D721Med (cell line): ENCODE measurements at places on chromosomes 3 and 15.
A peak's percentile ranks its signal among the peaks of the same experiment; 100 is the strongest.

DNA sequence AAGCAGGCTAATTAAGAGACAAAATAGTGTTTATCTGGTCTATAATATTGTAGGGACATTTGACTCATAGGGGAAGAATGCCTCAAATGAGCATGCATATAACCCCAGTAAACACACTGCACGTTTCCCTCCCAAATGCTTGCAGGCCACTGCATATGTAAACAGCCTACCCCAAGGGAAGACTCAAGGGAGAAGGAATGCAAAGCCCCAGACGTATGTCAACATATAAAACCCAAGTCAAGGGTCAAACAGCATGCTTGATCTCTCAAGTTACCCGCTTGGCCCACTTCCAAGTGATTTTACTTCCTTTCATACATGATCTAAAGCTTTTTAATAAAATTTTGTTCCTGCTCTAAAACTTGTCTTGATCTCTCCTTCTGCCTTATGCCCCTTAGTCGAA lies 1090.0 kb downstream of the OTOL1 start:
- DNase-seq: no peak

DNA sequence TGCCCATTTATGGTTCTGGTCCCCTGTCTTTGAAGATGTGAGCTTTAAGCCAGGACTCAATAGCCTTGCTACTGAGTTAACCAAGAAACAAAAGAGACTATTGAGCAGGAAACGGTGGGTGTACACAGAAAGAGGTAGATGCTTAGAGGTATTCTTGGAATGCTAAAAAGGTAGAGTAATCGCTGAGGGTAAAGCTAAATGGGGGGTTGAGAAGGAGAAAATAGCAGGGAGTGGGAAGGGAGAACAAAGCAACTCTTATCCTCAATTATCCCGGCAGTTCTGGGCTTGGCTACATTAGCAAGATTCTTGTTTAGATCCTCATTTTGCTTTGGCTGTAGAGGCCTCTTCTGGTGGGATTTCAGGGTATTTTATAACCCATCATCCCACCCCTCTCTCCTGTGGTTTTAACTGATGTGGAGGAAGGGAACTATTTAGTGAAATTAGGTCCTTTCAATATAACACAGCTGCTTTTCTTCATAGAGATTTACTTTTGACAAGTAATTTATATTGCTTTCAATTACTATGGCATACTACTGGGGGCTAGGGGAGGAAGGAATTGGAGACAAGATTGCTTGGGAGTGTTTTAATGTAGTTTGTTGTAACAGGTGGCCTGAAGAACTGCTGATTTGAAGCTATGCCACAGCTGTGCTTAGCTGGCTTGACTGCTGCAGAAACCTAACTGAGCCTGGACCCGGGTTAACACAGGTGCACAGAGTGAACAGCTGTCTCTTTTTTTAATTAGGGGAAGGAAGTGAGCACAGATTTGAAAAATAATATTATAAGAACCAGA lies 234.3 kb upstream of the CCDC54 start:
- DNase-seq: no peak

GRCh38 chr3:94927175-94927574 lies 864.3 kb downstream of the NSUN3 start:
- DNase-seq: no peak

GRCh38 chr3:129231331-129232119 lies 17.9 kb upstream of the COPG1 start:
- no peak for DNase-seq

DNA sequence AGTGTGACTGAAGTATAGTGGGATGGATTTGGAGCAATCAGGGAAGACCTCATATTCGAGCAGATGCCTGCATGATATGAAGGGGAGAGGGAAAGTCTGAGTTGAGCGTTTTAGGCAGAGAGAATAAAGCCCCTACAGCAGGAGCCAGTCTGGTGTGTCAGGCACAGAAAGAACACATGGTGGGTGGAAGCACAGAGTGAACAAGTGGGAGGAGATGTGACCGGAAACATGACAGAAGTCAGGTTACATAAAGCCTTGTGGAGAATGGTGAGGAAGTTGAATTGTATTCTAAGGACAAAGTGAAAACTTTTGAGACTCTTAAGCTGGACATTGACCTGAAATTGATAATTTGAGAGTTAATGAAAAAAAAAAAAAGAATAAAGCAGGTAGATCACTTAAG lies 541.0 kb downstream of the PLOD2 start:
- DNase-seq: no peak

DNA sequence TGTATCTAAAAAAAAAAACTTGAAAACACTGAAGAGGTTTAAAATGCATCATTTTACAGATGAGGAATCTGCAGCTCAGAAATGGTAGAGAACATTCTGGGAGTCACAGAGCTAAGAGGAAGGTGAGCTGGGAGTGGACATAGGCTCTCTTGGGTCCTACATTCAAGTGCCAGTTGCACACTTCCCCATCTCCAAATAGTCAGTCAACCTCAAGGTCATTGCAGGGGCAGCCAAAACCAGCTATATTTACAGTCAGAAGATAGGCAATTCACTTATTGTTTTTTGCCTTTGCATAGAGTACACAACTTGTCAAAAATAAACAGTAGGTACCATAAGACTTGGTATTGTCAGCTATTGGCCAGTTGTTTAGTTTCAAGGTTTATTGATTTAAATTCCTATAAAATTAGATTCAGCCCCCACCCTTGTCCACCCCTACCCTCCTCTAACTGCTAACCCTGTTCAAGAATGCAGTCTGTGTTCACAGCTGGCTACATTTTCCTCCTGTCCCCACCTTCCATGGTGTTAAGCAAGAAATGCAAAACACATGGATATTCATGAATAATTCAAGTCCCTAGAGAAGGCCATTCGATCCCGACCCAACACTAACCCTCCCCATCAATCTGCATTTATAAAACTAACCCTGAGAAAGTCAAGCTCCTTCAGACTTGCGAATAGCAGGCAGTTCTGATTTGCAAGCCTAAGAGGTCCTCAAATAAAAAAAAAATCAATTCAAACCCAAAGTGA lies 567.0 kb upstream of the MCTP2 start:
- DNase-seq: no peak

GRCh38 chr15:29601811-29602210 lies 220.5 kb downstream of the TJP1 start:
- no peak for DNase-seq

- DNase-seq: no peak
Observed at GRCh38 chr3:134371542-134372324, 2.5 kb downstream of the AMOTL2 start.

DNA sequence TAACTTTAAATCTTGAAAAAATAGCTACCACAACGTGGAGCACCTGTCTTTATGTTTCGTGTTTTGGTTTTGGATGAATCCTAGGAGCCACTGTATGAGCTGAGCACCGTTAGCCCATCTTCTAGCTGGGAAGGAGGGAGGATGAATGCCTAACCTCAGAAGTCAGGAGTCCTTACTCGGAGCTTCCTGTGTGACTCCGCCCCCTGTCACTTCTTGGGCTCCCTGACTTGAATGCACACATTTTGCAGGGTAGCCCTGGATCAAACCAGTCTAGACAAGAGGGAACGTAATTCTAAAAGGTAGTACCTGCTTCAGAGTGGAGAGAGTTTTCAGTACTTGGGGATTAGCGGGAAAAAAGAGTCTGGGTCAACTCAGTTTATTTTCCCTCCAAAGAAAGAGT lies 5.3 kb downstream of the GABRA5 start:
- DNase-seq: no peak

- no peak for DNase-seq
Observed at GRCh38 chr15:34055868-34056595, 17.0 kb upstream of the AVEN start.

DNA sequence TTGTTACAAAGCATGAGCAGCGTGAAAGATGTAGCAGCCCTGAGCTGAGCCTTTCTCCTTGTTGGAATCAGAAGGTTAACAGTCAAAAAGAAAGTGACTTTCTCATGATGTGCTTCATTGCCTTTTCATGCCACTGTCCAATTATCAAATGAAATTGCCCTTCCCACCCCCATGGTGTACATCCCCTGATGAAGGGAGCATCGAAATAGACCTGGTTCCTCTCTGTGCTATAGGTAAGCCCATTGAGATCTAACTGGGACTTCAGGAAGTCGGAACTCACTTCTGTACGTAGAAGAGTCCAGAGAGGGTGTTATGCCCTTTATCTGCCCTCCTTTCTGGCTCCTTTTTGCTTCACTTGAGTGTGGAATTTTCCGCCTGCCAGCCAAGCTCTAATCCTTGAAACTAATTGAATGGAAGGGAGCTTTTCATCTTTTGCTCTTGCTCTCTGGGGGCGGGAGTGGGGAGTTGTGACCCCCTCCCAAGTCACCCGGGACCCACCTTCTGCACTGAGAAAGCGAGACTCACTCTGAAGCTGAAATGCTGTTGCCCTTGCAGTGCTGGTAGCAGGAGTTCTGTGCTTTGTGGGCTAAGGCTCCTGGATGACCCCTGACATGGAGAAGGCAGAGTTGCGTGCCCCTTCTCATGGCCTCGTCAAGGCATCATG lies 20.9 kb downstream of the ABHD6 start:
- DNase-seq: no peak

GRCh38 chr3:278300-279064 lies 81.9 kb downstream of the CHL1 start:
- no peak for DNase-seq

GRCh38 chr15:49495993-49496753 lies 73.1 kb downstream of the FGF7 start:
- no peak for DNase-seq

- no peak for DNase-seq
Observed at GRCh38 chr3:13825311-13825579, 54.6 kb downstream of the WNT7A start.

- DNase-seq: no peak
Observed at GRCh38 chr3:133963657-133964396, 65.9 kb downstream of the SLCO2A1 start.

- no peak for DNase-seq
Observed at GRCh38 chr3:113439606-113440005, 1.7 kb downstream of the CFAP44 start.

DNA sequence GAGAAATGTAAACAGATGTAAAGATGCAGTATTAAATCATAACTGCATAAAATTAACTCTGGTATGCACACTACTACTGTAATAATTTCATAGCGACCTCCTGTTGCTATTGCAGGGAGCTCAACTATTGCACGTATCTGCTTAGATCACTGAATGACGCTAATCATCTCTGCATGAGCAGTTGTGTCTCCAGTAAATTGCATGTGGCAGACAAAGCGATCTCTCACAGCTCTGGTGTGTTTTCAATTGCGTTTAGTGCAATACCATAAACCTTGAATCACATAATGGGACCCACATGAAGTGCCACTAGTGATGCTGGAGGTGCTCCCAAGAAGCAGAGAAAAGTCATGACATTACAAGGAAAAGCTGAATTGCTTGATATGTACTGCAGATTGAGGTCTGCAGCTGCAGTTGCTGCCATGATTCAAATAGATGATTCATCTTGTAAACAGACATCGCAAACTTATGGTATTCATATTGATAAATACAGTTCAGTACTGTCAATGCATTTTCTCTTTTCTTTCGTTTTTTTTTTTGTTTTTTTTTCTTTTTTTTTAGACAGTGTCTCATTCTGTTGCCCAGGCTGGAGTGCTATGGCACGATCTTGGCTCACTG lies 30.2 kb upstream of the LCTL start:
- no peak for DNase-seq

GRCh38 chr15:92077353-92078085 lies 224.0 kb downstream of the SLCO3A1 start:
- DNase-seq: peak; percentile 68

- DNase-seq: no peak
Observed at GRCh38 chr15:74837482-74838136, 5.3 kb downstream of the ULK3 start.

GRCh38 chr15:62706317-62706716 lies 336.2 kb upstream of the TPM1 start:
- DNase-seq: no peak

DNA sequence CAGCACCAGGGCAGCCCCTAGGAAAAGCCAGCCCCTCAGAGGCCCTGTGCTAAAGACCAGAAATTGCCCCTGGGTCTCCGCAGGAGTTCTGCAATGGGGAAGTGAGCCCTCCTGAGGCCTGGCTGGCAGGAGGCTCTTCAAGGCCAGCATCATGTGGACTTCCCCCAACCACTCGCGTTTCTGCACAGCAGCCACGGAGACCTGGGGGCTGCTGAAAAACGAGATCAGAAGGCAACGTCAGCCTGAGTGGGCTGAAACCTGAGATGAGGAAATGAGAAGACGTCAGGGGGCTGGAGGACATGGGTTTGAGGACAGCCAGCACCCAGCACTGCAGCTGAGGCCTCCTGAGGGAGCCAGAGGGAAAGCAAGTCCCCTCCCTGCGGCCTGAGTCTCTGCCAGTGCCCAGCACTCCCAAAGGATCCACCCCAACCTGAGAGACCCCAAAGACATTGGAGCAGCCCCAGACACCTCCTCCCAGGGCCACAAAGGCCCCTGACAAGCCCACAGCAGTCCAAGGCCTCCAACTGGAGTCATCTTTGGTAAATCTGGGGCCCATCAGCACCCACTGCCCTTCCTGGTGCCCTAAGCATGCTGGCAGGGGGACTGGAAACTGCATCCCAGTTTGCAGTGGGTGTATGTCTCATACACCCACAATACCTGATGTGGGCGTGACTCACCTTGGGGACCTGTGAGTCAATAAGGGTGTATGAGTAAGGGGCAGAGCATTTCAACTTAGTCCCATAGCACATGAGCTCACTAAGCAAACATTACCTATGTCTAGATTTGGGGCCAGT lies 29.2 kb upstream of the CYP11A1 start:
- DNase-seq: no peak

DNA sequence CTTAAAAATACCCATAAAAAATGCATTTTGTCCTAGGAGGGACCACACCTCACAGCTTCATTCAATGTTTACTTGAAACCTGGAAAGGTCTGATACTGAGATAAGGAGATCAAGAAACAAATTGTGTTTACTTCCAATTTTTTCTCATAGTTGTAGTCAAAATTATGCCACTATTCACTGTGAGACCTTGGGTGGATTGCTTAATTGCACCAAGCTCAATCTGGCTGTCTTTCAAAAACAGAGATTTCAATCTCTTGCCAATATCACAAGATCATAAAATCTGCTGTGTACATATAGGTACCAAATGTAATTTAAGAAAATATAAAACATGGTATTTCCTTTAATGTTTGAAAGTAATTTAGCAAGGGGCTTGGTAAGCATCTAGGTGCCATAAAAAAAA lies 186.4 kb upstream of the THBS1 start:
- DNase-seq: no peak

- DNase-seq: no peak
Observed at GRCh38 chr3:72702390-72702789, 145.9 kb downstream of the SHQ1 start.

DNA sequence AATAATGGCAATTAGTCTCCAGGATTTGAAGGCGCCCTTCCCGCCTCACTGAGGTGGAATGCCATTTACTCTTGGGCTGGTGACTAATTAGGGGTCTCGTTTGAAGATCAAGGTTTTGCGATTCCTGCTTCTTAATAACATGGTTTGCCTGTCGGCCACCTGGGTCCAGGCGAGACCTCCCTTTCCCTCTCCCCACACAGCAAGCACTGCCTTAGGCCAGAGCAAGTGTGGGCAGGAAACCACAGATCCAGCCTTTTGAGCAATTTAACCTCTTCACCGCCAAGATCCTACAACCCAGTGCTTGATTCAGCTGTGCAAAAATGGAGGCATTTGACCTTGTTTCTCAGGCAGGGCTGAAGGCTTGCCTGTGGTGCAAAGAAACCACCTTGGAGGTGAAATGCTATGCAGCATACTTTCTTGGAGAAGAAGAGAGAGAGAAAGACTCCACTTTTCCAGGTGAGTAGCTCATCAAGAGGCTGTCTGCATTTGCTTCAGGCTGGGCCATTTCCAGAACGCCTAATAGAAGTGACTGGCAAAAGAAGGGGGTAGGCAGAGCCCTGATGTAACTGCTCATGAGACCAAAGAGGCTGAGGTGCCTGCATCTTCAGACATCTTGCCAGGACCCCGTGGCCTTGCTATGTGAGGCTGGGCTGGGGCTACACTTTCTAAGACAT lies 34.1 kb upstream of the WNT5A start:
- DNase-seq: no peak
